NCI-H187 (cell line): ENCODE measurements at places on chromosomes 2 and 18.

DNA sequence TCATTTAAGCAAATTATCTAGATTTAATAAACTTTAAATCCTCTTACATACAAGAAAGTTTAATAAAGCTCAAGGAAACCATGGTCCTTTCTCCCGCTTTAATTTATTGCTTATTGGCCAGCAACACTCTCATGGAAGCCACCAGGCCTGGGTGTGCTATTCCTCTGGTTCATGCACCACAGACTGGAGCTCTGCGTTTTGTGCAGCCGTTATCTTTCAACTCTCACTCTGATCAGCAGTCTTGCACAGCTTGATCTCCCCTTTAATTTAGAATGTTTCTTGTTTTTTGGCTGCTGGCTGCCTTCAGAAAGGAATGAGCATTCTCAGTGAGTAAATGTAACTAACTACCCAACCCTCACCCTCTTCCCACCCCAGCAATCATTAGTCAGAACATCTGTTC, 318.7 kb downstream of the MEIS1 start:
- DNase-seq, result no peak

DNA sequence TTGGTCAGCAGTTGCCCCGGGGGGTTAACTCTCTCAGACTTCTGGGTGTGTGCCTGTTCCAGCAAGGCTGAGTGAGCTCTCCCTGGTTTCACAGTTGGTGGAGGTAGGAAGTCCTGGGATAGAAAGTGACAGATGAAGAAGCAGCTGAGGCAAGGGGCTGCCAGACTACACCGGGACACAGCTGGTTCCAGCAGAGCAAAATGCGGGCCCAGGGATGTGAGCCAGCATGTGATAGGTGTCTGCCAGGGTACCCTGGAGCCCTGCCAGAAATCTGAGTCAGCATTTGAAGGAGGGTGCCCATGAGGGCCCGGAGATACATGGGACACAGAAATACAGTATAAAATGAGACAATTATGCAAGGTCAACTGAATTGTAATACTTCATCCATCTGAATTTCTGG, 79.3 kb upstream of the LGALSL start:
- no peak for DNase-seq

DNA sequence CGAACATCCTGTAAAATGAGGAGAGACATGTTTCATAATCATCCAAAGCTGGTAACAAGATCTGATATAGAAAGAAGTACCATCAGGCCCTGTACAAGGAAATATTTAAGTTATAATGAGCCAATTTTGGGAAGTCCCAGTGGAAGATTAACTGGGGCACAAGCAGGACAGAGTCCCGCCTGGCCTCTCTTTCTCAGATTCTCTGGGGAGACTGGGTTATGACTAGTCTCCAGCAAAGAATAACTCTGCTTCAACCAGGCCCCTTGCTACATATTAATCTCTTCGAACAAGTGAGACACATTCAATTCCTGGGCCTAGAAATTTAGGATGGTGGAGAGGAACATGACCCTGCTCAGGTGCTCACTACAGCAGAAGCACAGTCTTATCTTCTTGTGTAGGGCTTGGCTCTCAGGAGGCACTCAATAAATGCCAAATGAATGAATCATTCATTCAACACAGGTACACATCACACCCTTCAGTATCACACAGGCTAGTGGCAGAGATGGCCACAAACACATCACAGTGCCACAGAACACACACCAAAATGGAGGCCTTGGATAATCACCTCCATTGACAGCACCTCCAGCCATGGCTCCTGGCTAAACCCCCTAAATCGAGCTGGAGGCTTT, 46.4 kb upstream of the RNF152 start:
- DNase-seq, result no peak

- DNase-seq, result no peak
These were observed 1175.1 kb upstream of the ACVR2A start for GRCh38 chr2:146669735-146670134.

GRCh38 chr2:64359892-64360657, 93.9 kb upstream of the LGALSL start:
- no peak for DNase-seq

DNA sequence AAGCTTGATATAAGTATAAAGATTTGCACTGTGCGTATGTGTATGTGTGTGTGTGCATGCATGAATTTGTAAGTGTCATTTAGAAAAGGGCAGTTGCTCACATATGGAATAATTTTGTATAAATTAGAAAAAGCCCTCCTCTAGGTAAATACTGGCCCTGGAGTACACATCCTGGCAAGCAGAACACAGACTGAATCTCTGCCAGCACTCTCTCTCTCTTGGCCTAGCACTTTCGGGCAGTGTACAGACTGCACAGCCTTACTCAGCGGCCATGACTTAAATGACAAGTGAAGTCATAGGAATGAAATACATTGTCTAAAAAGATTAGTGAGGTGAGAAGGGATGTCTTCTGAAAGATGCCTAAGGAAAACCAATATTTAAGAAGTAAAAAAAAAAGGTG, 214.1 kb downstream of the RDH14 start:
- no peak for DNase-seq

DNA sequence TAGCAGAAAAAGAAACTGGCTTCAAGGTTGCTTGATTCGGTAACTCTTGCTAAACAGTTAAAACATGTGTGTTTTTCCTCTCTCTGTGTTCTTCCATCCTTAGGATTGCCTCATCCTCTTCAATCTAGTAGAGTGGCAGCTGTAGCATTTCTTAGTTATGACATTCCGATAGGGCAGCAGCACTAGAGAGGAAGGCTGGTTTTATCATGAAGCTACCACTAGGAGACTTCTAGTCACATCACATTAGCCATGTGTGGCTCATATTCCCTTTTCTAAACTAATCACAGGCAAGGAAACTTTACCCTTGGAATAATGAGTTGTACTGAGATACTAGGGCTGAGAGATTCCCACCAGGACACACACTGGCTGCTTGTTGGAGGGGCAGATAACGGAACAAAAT, 187.6 kb downstream of the DOK6 start:
- DNase-seq, result no peak

GRCh38 chr2:171939058-171939742, 16.9 kb downstream of the HAT1 start:
- no peak for DNase-seq

DNA sequence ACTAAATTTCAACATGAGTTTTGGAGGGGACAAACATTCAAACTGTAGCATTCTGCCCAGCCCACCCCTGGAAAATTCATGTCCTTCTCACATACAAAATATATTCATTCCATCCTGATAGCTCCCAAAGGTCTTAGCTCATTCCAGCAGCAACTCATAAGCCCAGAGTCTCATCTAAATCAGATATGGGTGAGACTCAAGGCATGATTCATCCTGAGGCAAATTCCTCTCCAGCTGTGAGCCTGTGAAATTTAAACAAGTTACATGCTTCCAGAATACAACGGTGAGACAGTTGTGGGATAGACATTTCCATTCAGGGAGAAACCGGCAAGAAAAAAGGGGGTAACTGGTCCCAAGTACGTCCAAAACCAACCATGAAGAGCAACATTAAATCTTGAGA, 43.5 kb upstream of the FAHD2A start:
- DNase-seq, result no peak

GRCh38 chr2:77652499-77652898, 130.3 kb upstream of the LRRTM4 start:
- DNase-seq, result no peak

DNA sequence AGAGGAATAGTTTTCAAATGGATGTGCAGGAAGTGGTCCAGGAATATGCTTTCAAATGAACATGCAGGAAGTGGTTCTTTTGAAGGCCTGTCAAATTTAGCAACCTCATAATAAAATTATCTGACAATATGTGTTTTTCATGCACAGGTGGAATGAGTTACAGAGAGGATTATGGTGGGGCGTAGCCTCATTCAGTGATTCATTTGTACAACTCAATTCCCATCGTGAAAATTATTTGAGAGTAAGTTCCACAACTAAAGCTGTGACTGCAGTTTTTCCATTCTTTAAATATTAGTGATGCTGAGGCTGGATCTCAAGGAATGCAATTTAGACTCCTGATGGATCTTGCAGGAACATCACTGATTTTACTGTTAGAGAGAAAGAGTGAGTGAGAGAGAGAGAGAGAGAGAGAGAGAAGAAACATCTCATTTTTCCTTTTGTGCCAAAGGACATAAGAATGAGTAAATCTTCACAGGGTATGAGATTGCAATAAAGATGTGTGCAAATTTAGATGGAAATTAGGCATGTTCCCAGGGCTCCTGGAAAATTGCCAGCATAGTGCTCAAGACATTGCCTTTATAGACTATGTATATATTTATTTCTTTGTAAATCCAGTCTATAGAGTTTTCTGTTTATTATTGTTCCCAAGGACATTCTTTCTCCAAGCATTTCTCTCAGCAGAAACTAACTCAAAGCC, 394.9 kb upstream of the ZEB2 start:
- DNase-seq, result no peak

DNA sequence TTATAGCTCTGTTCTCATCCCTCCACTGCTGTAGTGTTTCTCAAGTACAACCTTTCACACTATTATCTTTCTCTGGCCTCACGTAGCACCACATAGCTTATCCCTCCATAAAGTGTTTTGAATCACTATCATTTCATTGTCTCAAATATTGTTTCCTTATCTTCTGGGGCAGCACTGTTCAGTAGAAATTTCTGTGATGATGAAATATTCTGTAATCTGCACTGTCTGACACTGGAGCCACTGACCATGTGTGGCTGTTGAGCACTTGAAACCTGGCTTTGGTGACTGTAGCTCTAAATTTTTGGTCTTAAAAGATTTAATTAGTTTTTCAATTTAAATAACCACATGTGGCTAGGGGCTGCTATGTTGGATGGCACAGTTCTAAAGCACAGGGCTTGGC, 78.9 kb downstream of the CPS1 start:
- no peak for DNase-seq

DNA sequence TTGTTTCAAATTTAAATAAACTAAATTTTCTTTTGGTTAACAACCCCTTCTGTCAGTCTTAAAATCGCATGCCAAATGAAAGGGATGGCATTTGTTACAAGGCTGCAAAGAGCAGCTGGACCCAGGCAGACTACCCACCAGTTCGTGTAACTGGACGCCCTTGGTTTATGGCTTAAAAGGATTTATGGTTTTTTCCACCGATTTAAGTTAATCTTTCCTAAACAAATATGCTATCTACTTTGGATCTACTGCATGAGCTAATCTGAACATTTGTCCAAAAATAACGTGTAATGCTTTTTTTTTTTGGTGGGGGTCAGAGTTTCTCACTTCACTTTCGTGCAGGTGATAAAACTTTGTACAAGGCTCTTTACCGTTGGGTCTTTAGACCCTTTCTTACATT, 62.9 kb downstream of the DIS3L2 start:
- no peak for DNase-seq

GRCh38 chr18:22020867-22021370, 148.5 kb upstream of the GATA6 start:
- no peak for DNase-seq

- DNase-seq, result no peak
These were observed 243.1 kb downstream of the ADCYAP1 start for GRCh38 chr18:1147730-1148129.

DNA sequence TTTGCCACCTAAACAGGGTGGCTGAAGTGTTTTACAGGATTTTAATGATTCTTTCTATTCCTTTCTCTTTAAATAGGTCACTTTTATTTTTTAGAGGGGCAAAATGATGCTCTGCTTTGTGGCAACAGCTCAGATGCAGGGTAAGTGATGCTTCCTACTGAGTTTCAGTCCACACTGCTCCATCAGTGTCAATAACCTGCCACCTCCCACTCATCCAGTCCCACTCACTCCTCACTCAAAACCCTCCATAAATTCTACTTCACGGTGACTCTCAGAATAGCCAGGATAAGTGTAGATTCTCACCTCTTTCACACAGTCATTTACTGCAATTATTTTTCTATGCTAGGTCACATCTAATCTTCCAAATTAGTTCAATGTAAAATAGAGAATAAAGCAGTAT, 72.7 kb downstream of the SCN2A start:
- no peak for DNase-seq

- no peak for DNase-seq
These were observed 402.6 kb upstream of the ZEB2 start for GRCh38 chr2:144922519-144922918.

GRCh38 chr2:29272311-29272710, 157.1 kb downstream of the CLIP4 start:
- DNase-seq, result no peak

DNA sequence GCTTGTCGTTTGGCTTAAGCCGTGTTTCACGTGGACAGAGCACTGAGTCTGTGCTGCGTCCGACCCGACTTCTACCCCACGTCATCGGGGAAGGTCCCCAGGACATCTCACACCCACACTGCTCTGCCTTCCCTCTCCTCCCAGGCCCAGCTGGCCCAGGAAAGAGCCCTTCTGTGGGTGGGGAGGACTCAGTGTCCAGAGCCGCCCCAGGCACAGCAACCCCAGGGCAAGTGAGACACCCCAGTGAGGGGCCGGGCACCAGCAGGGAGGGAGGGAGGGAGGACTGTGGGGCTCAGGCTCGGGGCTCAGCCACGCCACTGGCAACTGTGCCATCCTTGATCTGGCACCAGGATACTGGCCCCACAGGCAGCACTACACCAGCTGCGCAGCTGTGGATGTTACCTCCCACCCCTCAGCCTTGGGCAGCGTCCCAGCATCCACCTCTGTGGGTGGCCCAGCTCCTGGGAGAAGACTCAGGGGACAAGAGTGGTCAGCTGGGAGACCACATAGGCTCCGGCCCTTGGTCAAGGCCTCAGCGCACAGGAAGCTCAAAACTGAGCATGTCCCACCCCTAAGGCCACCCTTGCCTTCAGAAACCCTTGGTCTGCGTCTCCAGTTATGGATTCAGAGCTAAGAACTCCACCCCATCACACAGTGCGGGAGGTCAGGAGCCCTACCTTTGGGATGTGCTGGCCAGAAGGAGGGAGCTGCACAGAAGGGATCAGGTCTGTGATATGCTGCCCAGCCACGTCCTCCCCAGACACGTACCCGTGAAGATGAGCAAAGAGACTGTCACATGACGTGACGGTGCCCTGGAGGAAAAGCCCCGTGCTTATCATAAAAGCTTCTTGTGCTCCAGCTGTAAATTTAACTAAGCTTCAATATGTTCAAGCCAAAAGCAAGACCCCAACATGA, 11.7 kb downstream of the PASK start:
- no peak for DNase-seq

DNA sequence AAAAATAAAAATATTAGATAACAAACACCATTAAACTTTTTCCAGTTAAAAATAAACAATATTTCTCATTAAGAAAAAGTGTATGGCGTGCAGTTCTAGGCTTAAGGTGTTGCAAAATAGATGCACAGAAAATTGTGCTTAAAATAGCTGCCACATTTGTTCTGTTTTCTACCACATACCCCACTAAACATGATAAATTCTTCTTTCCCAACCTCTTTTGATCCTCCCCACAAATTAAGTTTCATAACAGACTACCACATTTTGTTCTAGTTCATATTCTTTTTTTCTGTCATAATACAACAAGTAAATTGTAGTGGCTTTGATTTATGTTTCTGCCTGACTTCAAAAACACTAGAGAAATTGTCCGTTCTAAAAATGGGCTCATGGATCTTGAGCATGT, 64.5 kb downstream of the ARHGAP28 start:
- DNase-seq, result no peak
